Forelimb muscle (tissue), 1 donor: ENCODE measurements at places on chromosomes 16 and 17.
A peak's percentile ranks its signal among the peaks of the same experiment; 100 is the strongest.

GRCh38 chr16:54118846-54119245, 167.7 kb downstream of the IRX3 start:
- DNase-seq, result no peak

DNA sequence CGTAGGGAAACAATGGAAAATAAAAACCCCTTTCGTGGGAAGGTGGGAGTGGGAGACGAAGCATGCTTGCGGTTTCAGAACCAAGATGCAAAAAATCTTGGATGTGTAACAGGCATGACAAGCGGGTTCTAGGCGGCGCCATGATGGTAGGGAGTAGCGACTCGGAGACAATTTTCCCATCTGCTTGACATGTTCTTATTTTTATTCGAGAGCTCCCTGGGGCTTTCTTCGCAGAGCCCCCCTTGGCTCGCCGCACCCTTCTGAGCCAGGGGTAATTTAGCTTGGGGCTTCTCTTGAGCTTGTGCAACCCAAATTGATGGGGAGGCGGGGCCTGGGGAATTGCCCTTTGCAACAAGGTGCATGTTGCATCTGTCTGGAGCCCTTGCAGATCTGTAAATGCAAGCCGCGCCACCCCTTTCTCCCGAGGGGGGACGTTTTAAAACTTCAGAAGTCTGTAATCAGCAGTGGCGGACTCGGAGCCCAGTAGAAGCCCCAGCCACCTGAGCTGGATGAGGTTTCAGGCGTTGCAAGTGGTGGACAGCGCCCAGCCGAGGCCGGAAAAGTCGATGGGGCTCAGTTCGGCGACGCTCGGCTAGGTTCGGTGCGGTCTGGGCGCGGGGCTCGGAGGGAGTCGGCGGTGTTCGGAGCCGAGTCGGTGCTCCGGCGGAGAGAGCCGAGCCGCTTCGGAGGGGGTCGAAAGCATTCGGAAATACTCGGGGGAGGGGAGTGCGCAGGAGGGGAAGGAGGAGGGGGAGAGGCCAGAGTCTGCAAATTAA, 2.9 kb downstream of the GNAO1 start:
- peak; percentile 40 for DNase-seq

GRCh38 chr16:30349675-30350074, 5.4 kb downstream of the CD2BP2 start:
- no peak for DNase-seq

- DNase-seq, result no peak
These were observed 6.4 kb upstream of the CEP20 start for GRCh38 chr16:15894571-15895374.

DNA sequence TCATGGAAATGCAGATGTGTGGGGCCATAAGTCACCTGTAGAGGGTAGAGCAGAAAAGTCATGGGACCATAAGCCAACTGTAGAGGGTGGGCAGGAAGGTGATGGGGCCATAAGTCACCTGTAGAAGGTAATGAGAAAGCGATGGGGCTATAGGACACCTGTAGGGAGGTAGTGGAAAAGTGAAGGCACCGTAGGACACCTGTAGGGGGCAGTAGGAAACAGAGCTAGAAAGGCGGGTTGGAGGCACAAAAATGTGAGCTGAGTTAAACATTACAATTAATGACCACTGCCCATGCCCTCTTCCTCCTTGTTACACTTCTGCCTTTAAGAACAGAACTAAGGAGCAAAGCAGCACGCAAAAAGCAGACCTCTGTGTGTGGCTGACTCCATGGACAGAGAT, 150.1 kb downstream of the SHISA6 start:
- DNase-seq, result no peak

GRCh38 chr17:21542070-21542469, 150.3 kb upstream of the KCNJ18 start:
- no peak for DNase-seq

GRCh38 chr17:82871056-82871775, 31.4 kb upstream of the ZNF750 start:
- DNase-seq, result no peak

DNA sequence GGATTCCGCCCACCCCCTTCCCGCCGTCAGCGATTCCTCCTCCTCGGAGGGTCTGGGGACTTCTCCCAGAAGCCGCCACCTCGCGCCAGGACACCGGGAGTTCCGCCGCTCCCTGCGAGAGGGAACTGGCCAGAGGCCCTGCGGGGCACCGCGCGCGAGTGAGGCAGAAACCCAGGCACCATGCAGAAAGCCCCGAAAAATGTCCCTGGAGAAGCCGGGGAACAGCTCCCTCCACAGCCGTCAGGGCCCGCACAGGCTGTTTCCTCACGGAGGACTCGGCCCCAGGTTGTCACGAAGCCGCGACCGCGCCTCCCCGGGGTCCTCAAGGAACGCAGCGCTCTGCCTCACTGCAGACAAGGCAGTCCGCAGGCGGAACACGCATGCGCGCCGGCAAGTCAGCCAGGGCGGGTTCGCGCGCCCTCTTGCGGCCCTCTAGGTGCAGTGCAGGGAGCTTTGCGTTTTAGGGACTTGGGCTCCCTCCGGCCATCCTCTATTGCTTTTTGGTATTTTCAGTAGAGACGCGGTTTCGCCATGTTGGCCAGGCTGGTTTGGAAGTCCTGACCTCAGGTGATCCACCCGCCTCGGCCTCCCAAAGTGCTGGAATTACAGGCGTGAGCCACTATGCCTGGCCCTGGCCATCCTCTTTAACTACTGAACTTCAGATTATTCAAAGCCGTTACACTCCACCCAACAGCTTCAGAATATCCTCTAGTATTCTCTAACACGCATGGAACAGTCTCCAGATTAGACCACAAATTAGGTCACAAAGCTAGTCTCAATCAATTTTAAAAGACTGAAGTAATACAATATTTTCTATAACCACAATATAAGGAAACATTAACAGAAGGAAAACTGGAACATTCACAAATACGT, 20.3 kb upstream of the ZNF287 start:
- peak; percentile 52 for DNase-seq

DNA sequence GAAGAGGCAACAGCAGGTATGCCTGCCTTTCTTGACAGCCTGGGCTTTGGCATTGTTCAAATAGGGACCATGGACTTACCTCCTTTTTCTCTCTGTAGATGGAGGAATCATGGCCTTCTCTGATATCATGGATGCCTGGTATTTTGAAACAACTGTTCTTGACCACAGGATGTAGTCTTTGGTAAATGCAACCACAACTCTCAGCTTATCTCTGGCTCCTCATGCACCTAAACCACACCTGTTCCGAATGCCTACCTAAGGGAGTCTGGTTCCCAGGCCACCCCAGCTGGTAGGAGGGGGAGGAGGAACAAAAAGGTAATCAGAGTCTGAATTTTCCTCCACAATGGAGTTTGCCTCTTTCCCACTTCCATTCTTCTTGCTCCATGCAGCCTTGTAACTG, 18.8 kb downstream of the CDK5RAP3 start:
- no peak for DNase-seq

GRCh38 chr16:48089053-48089792, 66.6 kb downstream of the ABCC12 start:
- DNase-seq, result no peak

DNA sequence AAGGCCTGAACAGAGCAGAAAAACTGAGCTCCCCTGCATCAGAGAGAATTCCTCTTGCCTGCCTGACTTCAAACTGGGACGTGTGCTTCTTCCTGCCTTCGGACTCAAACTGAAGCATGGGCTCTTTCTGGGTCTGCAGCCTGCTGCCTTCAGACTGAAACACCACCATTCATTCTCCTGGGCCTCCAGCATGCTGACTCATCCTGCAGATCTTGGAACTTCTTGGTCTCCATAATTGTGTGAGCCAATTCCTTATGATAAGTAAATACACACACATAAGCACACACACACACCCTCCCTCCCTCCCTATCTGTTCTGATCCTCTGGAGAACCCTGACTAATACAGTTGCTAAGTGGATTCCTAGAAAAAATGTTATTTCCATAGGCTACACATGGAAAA, 874.3 kb upstream of the EEF2KMT start:
- no peak for DNase-seq

DNA sequence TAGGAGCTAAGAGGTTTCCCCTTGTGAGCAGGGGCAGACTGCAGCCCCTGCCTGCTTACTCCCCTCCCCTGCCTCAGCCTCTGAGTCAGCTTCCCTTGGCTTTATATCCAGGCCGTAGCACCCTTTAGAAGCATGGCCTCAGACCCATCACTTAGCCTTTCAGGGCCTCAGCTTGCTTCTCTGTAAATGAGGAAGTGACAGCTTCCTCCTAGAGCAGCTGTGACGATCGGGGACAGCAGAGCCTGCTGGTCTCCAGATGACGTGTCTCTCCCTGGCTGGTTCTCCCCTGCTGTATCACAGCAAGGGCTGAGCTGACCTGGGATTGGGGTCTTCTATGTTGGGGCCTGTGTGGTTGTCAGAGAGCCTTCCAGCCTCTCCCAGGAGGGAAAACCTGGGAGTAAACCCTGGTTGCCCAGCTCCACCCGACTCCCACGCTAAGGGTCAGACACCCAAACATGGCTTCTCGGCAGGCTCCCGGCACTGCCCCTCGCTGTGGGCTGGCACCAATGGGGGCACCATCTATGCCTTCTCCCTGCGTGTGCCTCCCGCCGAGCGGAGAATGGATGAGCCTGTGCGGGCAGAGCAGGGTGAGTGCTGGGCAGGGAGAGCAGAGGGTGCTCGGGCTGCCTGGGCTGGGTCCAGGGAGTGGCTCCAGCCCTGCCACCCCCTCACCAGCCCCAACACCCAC, 16.3 kb upstream of the MYO15B start:
- no peak for DNase-seq

DNA sequence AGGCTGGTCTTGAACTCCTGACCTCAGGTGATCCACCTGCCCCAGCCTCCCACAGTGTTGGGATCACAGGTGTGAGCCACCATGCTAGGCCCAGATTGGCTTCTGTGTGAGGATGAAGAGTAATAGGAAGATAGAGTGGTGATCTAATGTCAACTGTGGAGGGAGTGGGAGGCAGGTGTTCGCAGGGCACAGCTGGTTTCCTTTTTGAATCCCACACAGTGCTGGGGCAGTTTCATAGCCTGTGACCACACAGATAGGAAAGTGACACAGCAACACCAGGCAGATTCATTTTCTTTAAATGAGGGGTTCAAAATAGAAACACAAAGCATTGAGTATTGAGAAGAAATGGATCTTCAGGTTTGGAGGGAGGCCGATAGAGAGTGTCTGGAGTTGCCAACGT, 540.3 kb downstream of the WWOX start:
- DNase-seq, result no peak

DNA sequence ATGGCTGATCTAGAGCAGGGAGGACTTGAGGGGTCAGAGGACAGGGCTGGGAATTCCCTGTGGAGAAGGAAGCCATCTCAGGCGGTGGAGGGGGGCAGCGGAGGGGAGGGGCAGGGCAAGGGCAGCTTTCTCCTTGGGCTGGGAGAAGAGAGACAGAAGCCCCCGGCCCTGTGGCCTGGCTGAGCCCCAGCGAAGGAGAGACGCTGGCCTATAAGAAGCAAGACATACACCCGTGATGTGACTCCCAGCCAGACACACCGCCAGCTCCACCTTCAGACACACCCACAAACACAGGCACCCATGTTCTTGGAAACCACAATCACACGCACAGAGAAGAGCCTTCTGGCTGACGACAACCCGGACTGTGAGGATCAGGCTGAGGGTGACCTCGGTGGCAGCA, 10.0 kb downstream of the TRPV3 start:
- DNase-seq, result no peak

DNA sequence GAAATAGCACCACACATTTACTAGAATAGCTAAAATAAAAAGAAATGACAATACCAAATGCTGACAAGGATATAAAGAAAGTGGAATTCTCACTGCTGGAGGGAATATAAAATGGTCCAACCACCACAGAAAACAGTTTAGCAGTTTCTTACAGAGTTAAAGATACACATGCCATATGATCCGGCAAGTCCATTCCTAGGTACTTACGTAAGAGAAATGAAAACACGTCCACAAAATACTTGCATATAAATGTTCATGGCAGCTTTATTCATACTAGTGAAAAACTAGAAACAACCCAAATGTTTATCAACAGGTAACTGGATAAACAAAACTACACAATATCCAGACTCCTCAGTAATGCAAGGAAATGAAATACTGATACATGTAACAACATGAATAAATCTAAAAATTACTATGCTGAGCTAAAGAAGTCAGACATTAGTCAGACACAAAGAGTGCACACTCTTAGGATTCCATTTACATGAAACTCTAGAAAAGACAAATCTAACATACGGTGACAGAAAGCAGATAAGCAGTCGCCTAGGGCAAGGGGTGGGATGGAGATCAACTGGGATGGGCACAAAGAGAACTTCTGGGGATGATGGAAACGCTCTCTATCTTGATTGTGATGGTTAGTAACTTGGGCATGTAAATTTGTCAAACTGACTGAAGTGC, 76.4 kb downstream of the SMG6 start:
- no peak for DNase-seq

- DNase-seq, result no peak
These were observed 90.3 kb upstream of the MPHOSPH6 start for GRCh38 chr16:82260212-82260795.

- no peak for DNase-seq
These were observed 46.6 kb upstream of the CMIP start for GRCh38 chr16:81397879-81398520.

GRCh38 chr16:17299790-17300189, 171.0 kb downstream of the XYLT1 start:
- no peak for DNase-seq

- no peak for DNase-seq
These were observed 523 bp downstream of the KCTD2 start for GRCh38 chr17:75047398-75048098.

DNA sequence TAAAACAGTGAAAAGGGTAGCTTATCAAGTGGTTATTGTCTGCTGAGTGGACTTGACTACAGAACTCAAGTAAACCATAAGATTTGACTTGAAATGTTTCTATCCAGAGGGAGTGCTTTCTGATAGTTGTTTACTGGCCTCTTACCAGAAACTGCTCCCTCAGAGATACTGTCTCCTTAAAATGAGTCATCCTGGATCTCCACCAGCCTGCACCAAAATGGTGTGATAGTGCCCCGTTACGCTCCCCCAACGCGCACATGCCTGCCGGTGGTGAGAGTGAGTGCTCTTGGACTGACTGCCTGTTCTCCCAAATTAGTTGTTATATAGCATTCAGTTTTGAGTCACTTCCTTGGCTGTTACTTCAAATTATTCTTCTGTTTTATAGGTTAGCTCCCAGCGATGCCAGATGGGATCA, 22.9 kb downstream of the PRCD start:
- DNase-seq, result no peak

- DNase-seq, result no peak
These were observed 3.7 kb downstream of the TEPSIN start for GRCh38 chr17:81234940-81235821.

- no peak for DNase-seq
These were observed 47.9 kb downstream of the DNAH17 start for GRCh38 chr17:78529251-78529650.

GRCh38 chr16:4496305-4496704, 20.1 kb downstream of the HMOX2 start:
- DNase-seq, result no peak

- no peak for DNase-seq
These were observed 18.2 kb downstream of the SCN4A start for GRCh38 chr17:63954402-63955063.

- DNase-seq, result no peak
These were observed 15.8 kb upstream of the TBX21 start for GRCh38 chr17:47717261-47717697.

DNA sequence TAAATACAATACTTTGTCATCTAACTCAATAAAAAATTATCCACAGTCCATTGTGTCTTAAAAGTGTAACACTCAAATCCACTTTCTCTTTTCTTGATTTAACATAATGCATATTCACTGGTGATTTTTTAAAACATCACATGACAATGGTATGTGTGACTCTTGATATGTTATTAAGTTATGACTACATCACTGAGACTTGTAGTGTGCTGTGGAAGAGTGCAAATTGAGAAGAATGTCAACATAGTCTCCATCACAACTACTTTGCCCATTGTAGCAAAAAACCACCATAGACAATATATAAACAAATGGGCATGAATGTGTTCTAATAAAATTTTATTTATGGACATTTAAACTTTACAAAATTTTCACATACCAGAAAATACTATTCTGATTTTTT, 380.7 kb upstream of the PMFBP1 start:
- DNase-seq, result no peak
